HL-60 (cell line): ENCODE measurements at places on chromosomes 2 and 18.

GRCh38 chr2:234395891-234396420 lies 100.9 kb downstream of the ARL4C start:
- no peak for DNase-seq

DNA sequence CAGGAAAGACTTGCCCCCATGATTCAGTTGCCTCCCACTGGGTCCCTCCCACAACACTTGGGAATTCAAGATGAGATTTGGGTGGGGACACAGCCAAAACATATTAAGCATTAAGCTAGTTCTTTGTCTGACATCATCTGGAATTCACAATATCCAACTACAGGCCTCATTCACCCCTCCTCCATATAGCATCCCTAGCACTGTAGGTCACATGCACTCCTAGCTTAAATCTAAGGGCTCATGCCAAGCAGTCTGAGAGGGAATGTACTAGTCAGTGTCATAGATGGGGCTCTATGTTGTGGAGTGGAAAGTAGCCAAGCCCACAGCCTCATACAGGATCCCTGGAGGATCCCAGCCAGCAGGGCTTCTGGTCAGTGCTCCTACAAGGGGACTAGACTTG lies 92.1 kb downstream of the IRS1 start:
- no peak for DNase-seq

DNA sequence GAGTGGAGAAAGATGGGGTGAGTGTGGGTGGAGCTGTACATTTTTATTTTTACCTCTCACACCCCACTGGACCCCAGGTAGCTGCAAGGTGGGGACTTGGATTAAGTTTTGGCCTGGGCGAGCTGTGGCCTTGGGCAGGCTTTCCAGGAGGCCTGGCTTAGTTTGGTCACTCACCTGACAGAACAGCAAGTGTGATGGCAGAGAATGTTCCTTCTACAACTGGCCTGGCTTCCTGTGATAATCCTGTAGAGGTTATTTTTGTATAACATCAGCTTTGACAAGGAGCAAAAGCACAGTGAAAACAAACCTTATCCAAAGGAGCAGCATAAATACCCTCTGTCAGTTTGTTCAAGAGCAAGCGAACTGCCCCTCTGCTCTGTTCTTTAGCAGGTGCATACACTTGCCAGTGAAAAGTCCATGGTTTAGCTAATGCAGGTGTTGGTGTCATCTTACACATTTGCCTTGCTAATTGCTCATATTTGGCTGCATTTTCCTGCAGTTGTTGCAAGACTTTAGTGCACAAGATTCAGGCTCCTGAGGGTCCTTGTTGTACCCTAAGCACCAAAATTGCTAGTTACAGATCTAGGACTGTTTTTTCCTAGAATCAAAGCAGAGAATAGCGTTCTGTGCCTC lies 6.3 kb downstream of the THNSL2 start:
- no peak for DNase-seq

- no peak for DNase-seq
Observed at GRCh38 chr2:190964170-190964795, 49.7 kb downstream of the STAT1 start.

DNA sequence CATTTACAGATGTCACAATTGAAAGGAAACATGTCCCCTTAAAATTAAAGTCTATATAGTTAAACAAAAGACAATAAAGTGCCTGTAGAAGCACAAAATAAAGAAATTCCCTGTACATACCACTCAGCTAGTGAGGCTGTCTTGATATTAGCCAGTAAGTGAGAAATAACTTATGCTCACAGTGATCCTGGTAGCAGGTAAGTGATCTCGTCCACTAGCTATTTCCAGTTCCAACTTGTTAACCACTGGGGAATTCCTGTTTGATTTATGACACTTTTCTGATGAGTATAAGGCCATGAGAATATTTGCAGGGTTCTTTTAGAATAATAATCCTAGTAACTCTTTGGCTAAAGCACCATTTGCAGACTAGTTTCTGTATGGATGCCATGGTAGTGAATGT lies 127.9 kb upstream of the PGAP1 start:
- DNase-seq: no peak

DNA sequence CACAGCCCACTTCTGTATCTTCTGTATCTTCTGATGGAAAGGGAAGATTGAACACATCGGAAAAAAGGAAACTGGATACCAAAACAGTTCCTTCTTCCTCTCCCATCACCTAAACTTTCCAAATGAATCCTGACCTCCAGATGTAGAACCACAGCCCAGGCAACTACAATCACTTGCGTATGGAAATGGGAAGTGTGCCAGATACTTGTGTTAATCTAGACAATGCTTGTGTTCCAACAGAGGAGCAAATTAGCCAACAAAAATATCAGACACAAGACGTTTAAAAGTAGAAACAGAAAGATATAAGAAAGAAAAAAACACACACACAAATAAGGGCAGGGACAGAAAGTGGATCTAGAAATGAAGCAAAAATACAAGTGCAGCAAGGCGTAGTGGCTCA lies 31.4 kb upstream of the DUSP2 start:
- DNase-seq: no peak

DNA sequence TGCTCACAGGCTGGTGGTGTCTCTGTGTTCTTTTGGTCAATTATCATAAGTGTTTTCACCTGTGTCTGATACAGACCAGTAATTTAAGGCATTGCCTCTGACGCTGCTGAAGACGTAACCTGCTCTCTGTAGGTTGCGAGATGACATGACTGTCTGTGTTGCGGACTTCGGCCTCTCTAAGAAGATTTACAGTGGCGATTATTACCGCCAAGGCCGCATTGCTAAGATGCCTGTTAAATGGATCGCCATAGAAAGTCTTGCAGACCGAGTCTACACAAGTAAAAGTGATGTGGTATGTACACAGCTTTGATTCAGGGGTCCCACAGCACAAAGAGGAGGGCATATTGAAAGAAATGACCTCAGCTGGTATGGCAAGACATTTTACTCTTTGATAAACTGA lies 33.8 kb upstream of the TMEM87B start:
- no peak for DNase-seq

GRCh38 chr2:49236316-49236715 lies 82.0 kb upstream of the FSHR start:
- no peak for DNase-seq

GRCh38 chr2:189113963-189114362 lies 65.6 kb downstream of the COL5A2 start:
- no peak for DNase-seq

- no peak for DNase-seq
Observed at GRCh38 chr2:180507028-180507427, 473.4 kb upstream of the UBE2E3 start.

GRCh38 chr2:49770919-49771318 lies 616.6 kb upstream of the FSHR start:
- DNase-seq: peak; percentile 2

DNA sequence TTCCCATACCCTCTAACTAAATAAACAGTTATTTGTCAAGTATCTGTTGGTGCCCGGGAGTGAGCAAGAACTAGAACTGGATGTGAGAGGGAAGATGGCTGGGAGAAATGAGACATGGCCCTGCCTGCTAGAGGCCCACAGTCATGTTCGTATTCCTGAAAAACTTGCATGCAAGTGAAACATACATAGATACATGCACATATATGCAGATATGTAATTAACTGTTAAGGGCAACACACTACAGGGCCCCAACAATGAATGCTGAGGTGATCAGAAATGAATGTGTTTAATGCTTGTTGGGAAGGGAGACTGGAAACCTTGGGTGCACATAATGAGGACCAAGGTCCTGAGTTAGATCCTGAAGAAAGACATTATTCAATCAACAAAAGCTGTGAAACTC lies 49.8 kb downstream of the ADD2 start:
- DNase-seq: no peak

GRCh38 chr2:37563375-37564015 lies 107.9 kb downstream of the CDC42EP3 start:
- DNase-seq: peak; percentile 14
